SIG-M5 (cell line): ENCODE measurements at places on chromosomes 3 and 15.

GRCh38 chr3:48656061-48656840, 6.4 kb downstream of the CELSR3 start:
- no peak for DNase-seq

- DNase-seq, result no peak
Observed at GRCh38 chr15:85834651-85835050, 39.9 kb upstream of the KLHL25 start.

- DNase-seq, result no peak
Observed at GRCh38 chr3:183937601-183938286, 53.1 kb upstream of the PARL start.

DNA sequence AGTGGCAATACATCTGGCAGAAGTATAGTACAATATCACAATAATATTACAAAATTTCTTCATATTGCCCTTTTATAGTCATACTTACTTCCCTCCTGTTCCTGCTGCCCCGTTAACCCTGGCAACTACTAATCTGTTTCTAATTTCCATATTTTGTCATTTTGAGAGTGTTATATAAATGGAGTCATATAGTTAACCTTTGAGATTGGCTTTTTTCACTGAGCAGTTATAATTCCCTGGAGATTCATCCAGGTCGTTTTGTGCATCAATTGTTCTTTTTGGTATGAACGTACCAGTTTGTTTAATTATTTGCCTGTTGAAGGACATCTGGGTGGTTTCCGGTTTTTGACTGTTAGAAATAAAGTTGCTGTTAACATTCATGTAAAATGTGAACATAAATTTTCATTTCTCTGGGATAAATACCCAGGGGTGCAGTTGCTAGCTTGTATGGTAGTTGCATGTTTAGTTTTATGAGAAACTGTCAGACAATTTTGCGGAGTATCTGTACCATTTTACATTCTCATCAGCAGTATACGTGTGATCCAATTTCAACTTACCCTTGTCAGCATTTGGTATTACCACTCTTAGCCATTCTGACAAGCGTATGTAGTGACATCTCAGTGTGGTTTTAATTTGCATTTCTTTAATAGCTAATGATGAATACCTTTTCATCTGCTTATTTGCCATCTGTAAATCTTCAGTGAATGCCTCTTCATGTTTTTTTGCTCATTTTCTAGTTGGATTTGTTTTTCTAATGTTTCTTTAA, 32.2 kb upstream of the IL20RB start:
- no peak for DNase-seq

- DNase-seq, result no peak
Observed at GRCh38 chr3:185402561-185402960, 39.6 kb downstream of the MAP3K13 start.

DNA sequence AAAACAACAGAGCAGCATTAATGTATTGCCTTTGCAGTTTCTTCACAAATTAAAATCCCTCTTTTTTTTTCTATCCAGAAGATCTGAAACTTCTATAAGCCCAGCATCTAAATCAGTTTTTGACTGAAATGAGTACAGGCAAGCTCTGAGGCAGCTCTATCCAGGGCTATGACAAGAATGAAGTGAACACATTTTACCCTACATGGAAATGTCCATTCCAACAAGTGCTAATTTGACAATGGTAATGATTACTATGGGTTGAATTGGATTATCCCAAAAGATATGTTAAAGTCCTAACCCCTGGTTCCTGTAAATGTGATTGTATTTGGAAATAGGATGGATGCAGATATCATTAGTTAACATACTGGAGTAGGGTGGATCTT, 115.7 kb downstream of the RPL22L1 start:
- no peak for DNase-seq

GRCh38 chr3:181906338-181906737, 194.6 kb downstream of the SOX2 start:
- DNase-seq, result no peak

GRCh38 chr15:69623392-69624154, 171.0 kb downstream of the RPLP1 start:
- no peak for DNase-seq

- DNase-seq, result no peak
Observed at GRCh38 chr3:68360492-68360891, 571.9 kb downstream of the TAFA4 start.

DNA sequence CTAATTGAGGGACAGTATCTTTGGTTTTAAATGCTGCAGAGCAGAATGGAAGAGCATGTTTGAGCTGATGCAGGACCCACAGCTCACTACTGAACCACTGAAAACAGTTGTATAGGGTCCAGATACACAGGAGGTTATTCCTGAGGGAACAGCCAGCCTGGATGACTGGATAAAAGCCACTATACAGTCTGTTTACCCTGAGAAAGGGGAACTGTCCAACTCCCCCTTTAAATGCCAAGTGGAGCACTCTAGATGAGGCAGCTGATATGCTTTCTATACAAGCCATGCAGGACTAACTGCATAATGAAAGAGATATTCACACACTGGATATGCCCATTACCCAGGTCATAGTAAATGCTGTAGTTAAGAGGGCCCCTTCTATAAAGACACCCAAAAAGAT, 138.6 kb downstream of the IMPG2 start:
- DNase-seq, result no peak

- DNase-seq, result no peak
Observed at GRCh38 chr3:127062926-127063325, 80.0 kb downstream of the PLXNA1 start.

- no peak for DNase-seq
Observed at GRCh38 chr15:85746641-85747040, 48.1 kb downstream of the KLHL25 start.

DNA sequence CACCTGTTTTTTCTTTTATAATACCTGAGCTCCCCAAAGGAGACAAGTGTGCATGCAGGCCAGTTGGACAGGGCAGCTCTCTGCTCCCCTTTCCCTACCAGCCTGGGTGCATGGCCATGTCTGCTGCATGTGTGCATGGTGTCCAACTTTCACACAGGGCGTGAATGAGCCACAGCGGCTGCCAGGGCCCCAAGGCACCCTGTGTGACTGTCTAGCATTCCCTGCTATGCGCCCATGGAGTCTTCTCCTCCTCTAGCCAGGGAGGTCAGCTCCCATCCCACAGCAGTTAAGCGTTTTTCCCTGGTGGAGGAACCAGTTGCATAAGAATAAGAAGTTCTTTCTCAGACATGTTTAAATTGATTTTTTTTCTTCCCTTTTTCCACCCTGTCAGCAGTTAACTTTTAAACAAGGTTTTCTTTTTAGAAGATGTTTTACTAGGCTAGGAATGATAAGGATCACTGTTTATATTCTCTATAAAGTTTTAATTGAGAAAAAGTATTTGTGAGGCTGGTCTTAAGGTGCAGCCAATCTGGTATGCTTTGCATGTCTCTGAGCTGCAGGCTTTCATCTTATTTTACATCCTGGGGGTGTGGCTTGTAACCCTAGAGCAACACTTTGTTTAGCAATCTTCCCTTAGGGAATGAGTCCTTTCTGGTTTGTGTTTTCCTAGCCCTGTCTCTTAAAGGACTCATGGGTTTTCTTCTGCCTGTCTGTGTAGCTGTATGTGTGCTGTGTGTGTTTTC, 20.5 kb upstream of the OR5H1 start:
- no peak for DNase-seq

DNA sequence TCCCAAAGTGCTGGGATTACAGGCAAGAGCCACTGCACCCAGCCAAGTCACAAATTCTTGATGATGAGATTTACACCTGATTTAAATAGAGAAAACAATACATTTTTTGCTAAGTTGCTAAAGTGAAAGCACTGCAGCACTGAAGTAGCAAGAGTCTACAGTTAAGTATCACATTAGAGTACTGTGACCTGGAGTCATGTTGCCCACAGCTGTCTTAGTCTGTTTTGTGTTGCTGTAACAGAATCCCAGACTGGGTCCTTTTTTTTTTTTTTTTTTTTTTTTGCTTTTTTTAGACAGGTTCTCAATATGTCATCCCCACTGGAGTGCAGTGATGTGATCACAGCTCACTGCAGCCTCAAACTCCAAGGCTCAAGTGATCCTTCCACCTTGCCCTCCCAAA, 23.2 kb upstream of the GNB4 start:
- no peak for DNase-seq

DNA sequence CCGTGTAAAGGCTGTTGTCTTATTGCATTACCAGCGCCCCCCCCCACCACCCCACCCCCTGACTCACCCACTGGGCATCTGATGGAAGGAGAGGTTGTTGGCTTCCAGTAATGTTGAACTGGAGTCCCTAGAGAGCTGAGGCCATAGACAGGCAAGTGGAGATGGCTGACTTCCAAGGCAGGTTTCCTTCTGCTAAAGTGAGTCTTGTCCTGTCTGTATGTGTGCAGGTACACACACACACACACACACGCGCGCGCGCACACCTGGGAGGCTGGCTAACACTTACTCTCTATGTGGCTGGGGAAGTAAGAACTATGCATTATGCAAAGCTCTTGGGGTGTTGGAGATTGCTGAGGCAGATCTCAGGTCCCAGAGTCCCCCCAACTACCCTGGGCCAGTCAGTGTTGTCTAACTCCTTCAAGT, 1.6 kb upstream of the KY start:
- no peak for DNase-seq

- DNase-seq, result no peak
Observed at GRCh38 chr15:81387621-81388435, 13.8 kb upstream of the TMC3 start.

GRCh38 chr3:14458434-14459275, 56.2 kb downstream of the SLC6A6 start:
- no peak for DNase-seq
